Type B pancreatic cell (in vitro differentiated cells): ENCODE measurements at places on chromosomes 5 and 9. TPM values are rescaled to one million over a fixed set of nuclear protein-coding genes. Genes with fewer than 3 reads are reported as not detected.

DNA sequence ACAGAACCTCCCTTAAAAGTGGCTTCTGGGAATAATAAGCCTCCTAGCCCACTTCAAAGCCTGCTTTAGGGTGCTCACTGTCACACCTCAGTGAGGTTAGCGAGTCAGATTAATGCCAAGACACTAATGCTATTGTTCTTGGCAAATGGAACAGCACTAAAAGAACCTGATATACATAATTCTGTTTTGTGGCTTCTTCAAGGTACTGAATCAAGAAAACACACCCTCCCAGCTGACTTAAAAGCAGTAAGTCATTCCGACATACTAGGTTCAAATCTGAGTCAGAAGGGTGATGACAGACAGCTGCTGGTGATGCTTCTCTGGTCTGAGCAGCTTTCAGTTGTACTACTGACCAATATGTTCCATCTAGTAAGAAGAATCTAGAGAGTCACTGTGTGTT, 121.6 kb downstream of the OXCT1 start:
- DNase-seq = no peak

- DNase-seq = no peak
These were observed 27.4 kb upstream of the KIF4B start for GRCh38 chr5:154986151-154986550.

The BSPRY gene
- total RNA-seq = 9.0 and 22.6 TPM in 2 replicates

DNA sequence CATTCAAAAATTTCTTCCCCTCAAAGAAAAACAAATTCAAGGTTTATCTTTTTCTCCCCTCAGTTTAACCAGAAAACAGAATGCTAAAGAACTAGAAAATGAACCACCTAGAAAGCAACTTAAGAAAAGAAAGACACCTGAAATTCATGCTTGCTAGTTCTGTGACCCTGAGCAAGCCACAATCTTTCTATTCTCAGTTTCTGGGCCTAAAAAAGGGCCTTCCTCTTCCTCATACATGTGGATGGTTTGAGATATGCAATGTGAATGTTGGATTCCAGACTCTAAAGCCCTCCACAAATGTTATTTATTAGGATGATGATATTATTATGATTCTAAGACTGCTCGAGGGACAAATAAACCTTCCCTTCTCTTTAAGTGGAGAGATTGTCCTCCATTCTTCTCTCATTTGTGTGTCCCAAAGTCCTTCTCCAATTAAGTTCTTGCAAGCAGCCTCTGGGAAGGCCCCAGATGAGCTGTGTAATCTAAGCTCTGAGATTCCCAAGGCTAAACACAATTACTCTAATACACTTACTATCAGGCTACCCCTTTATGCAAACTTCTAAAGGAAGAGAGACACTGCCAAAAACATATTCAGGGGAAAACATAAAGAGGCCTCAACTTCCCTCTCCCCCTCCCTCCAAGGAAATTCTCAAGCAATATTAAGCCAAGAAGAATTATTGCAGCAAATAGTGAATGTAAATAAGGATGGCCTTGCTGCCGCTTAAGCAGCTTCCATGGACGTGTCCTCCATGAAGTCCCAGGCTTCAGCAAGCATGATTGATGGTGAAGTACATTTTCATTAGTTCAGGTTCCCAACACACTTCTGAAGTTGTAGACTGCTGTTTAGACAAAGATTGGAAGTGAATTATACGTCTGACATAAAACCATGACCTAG, 80.2 kb downstream of the PRKACG start:
- no peak for DNase-seq

DNA sequence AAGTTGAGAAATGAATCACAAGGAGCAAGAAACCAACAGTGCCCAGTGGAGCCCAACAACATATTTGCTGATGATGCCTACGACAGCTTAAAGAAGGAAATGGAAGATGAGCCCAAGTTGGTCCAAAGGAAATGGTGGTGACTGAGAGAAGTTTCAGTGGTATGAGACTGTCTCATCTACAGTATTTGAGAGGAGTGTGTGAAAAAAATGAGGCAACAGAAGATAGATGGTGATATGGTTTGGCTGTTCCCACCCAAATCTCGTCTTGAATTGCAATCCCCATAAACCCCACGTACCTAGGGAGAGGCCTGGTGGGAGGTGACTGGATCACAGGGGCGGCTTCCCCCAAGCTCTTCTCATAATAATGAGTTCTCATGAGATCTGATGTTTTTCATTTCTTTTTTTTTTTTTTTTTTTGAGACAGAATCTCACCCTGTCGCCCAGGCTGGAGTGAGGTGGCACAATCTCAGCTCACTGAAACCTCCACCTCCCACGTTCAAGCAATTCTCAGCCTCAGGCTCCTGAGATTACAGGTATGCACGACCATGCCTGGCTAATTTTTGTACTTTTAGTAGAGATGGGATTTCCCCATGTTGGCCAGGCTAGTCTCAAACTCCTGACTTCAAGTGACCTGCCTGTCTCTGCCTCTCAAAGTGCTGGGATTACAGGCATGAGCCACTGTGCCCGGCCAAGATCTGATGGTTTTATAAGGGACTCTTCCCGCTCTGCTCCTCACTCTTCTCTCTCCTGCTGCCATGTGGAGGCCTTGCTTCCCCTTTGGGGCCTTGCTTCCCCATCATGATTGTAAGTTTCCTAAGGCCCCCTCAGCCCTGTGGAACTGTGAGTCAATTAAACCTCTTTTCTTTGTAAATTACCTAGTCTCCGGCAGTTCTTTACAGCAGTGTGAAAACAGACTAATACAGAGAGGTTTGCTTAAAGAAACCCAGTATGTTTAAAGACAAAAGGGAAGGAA, 30.2 kb downstream of the EFCAB9 start:
- no peak for DNase-seq

GRCh38 chr9:33686942-33687341, 108.4 kb upstream of the PRSS3 start:
- no peak for DNase-seq

DNA sequence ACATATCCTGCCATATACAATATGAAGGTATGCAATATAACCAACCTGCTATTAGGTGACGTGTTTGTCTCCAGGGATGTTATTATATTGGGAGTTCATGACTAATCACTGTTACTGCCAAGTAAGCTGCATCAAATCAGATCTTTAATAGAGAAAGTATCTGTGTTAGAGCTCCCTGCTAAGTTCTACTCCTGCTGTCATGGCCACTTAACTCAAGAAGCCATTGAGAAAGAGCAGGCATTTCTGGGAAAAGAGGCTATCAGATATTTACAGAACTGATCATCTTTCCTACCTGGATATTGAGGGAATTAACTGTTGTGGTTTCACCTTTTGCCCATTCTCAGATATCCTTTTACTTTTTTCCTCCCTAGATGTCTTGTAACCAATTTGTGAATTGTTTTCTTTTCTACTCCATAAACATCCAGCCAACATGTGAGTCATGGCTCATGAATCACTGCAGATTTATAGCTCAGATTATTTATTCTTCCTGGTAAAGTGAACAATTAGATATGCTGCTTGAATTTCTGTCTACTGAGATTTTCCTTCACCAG, 634.8 kb upstream of the FAM174A start:
- DNase-seq = no peak

The TGFBI gene
- 71.4 and 302 TPM in 2 replicates for total RNA-seq

DNA sequence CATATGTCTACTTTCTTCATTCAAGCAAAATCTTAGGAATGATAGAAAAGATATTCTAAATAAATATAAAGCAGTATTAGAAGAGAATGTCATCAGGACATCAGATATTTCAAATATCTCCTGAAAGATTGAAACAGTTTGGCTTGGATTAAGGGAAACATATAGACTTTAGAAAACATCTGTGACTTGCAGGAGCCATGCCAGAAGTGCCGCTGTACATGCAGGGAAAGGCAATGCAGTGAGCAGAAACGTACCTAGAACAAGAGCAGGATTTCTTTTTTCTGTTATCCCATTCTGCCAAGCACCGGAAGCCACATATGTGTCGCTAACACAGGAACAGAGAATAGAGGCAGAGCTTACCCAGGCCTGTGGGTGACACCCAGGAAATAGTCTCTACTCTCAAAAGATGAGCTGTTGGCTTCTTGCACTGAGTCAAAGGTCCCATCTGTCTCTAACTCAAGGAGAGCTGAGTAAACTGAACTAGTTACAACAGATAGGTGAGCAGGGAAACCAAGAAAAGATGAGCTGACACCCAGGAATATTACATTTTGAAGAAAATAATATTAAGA, 5.8 kb downstream of the ADAMTS19 start:
- no peak for DNase-seq

DNA sequence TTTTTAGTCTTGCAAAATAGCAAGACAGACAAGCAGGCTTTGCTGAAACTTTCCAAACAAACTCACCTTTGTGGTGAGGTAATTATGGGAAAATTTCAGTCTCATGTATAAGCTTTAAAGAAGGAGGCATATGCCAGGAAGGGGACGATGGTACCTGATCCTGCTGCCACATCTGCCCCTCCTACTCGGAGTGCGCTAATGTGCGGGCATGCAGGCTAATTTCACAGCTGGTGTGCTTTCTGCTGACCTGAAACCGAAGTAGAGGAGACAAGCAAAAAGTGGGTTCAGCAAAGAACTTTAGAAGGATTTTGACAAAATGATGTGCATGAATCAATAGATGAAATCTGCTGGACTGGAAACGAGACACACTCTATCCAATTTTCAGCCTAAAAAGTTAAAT, 117.1 kb upstream of the IRX4 start:
- no peak for DNase-seq
